Liver (tissue), 10 donors: ENCODE measurements at places on chromosomes 6 and 20. TPM values are rescaled to one million over a fixed set of nuclear protein-coding genes. Genes with fewer than 3 reads are reported as not detected.

GRCh38 chr6:109783250-109783986, 92.3 kb downstream of the FIG4 start:
- no peaks in the 10 kb centered on the region for H3K27me3 ChIP-seq
- no peaks in the 10 kb centered on the region for H3K36me3 ChIP-seq
- no peak for DNase-seq
- H3K4me3 ChIP-seq = no peak overlapping the region
- H3K27ac ChIP-seq = no peak overlapping the region

- H3K27ac ChIP-seq = no peak overlapping the region
- no peaks in the 10 kb centered on the region for H3K27me3 ChIP-seq
- DNase-seq = no peak
- peaks cover 3% of the 10 kb centered on the region for H3K36me3 ChIP-seq
Observed at GRCh38 chr6:161133963-161134362, 139.9 kb downstream of the AGPAT4 start.

GRCh38 chr6:8658416-8658815, 223.1 kb upstream of the SLC35B3 start:
- DNase-seq = no peak
- H3K27me3 ChIP-seq = no peaks in the 10 kb centered on the region
- no peak overlapping the region for H3K4me3 ChIP-seq
- no peak overlapping the region for H3K27ac ChIP-seq
- H3K4me1 ChIP-seq = peaks cover 32% of the 10 kb centered on the region

DNA sequence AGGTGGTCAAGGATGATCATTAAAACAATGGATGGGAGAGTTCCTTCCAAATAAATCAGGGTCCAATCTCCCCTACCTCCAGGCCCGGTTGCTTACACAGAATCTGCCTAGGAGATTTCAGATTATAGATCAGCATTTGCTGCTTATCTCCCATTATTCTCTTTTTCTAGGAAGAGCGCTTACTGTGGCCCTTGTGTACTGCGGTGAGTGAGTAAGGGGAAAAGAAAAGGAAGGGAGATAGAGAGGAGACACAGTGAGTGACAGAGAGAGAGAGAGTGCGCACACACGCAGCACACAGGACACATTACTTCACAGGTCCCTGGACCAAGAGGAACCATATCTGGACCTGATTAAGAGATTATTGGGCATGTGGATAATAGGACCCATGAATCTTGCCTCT, 6.2 kb downstream of the LATS1 start:
- H3K27ac ChIP-seq = no peak overlapping the region
- H3K4me1 ChIP-seq = peaks cover 7% of the 10 kb centered on the region
- H3K4me3 ChIP-seq = no peak overlapping the region
- no peaks in the 10 kb centered on the region for H3K27me3 ChIP-seq
- no peak for DNase-seq
- H3K36me3 ChIP-seq = no peaks in the 10 kb centered on the region

GRM4 gene
- not detected for polyA plus RNA-seq

BEND6 gene
- 0.03 TPM for polyA plus RNA-seq

SLC26A8 gene
- 0.03 TPM for polyA plus RNA-seq

LGSN gene
- polyA plus RNA-seq = 0.19 TPM

TNXB gene
- 4.4 TPM for polyA plus RNA-seq

GRCh38 chr6:1689141-1689540, 79.4 kb downstream of the FOXC1 start:
- DNase-seq = no peak
- H3K27me3 ChIP-seq = no peaks in the 10 kb centered on the region
- no peaks in the 10 kb centered on the region for H3K36me3 ChIP-seq
- no peak overlapping the region for H3K4me3 ChIP-seq

GRCh38 chr6:67265996-67266921, 1368.8 kb upstream of the ADGRB3 start:
- no peaks in the 10 kb centered on the region for H3K27me3 ChIP-seq
- no peak overlapping the region for H3K27ac ChIP-seq
- H3K4me3 ChIP-seq = no peak overlapping the region

EYA2 gene
- polyA plus RNA-seq = not detected

ZNF311 gene
- 0.31 TPM for polyA plus RNA-seq

GRCh38 chr6:75438013-75438431, 55.6 kb downstream of the FILIP1 start:
- no peaks in the 10 kb centered on the region for H3K27me3 ChIP-seq
- H3K36me3 ChIP-seq = no peaks in the 10 kb centered on the region
- no peaks in the 10 kb centered on the region for H3K4me1 ChIP-seq
- no peak for DNase-seq

GRCh38 chr20:32621891-32622584, 36.9 kb upstream of the NOL4L start:
- H3K4me1 ChIP-seq = no peaks in the 10 kb centered on the region
- DNase-seq = no peak
- H3K27ac ChIP-seq = no peak overlapping the region
- no peak overlapping the region for H3K4me3 ChIP-seq
- no peaks in the 10 kb centered on the region for H3K36me3 ChIP-seq
- H3K27me3 ChIP-seq = no peaks in the 10 kb centered on the region

DUSP15 gene
- 0.35 TPM for polyA plus RNA-seq

- peaks cover 16% of the 10 kb centered on the region for H3K4me1 ChIP-seq
- H3K4me3 ChIP-seq = no peak overlapping the region
- H3K27me3 ChIP-seq = no peaks in the 10 kb centered on the region
Observed at GRCh38 chr6:73514746-73515110, 6.1 kb downstream of the EEF1A1 start.

DNA sequence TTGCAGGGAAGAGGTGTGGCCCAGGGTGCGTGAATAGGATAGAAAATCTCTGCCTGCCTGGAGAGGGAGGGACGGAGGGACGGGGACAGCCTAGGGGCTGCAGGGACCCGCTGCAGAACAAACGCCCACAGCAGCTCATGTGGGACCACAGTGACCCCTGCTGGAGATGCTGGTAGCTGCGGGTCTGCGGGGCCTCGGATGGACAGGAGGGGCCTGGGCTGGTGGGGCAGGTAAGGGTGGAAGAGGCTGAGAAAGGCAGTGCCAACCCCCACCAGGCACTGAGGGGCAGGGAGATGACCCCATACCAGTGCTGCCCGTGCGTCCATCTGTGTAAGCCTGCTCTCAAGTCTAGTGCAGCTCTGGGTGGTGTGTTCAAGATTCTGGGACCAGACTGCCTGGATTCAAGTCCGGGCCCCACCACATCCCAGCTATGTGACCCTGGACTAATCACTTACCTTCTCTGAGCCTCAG, 39.4 kb downstream of the KIAA1755 start:
- H3K4me3 ChIP-seq = no peak overlapping the region
- DNase-seq = peak; percentile 84
- no peaks in the 10 kb centered on the region for H3K36me3 ChIP-seq
- no peak overlapping the region for H3K27ac ChIP-seq

DNA sequence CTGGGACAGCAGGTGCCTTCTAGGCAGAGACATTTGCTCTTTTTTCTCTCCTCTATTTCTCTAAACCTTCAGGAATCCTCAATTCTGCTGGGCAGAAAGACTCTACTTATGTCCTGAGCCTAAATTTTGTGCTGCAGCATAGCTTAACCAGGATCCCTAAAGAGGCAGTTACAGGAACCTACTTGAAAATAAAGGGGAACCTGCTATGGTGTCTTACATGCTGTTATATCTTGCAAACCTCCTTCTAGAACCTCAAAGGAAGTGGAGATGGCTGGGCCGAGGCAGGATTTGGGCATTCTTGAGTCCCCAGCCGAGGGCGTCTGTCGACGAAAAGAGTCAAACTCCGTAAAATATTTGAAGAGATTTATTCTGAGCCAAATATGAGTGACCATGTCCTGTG, 17.1 kb upstream of the GMNN start:
- DNase-seq = no peak
- H3K27ac ChIP-seq = no peak overlapping the region
- no peaks in the 10 kb centered on the region for H3K36me3 ChIP-seq
- H3K4me1 ChIP-seq = no peaks in the 10 kb centered on the region
- H3K4me3 ChIP-seq = no peak overlapping the region
- no peaks in the 10 kb centered on the region for H3K27me3 ChIP-seq

ANKRD66 gene
- polyA plus RNA-seq = not detected

DNA sequence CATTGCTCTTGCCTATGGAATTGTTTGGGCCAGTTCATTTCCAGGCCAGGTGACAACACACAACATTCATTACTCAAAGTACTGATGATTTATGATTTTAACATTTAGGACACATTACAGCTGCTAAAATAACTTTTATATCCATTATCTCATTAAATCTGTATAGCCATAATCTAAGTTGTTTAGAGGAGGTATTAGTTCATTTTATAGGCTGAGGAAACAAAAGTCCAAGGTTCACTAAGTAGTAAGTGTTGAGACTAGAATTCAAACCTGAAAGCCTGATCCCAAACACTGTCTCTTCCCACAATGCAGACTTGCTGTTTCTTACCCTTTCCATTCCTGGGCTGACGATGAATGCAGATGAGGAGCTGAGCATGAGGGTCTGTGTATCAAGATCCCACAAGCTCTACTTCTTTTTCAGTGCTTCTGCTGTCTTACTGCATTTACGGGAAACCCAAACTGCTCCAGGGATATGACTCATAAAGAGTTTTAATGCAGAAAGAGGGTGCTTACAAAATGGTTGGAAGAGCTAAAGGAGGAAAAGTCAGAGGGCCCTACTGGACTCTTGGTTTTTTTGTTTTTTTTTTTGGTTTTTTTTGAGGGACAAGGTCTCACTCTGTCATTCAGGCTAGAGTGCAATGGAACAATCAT, 17.9 kb downstream of the TENT5A start:
- no peak overlapping the region for H3K27ac ChIP-seq
- H3K4me1 ChIP-seq = no peaks in the 10 kb centered on the region
- no peak for DNase-seq
- H3K27me3 ChIP-seq = no peaks in the 10 kb centered on the region
- no peaks in the 10 kb centered on the region for H3K36me3 ChIP-seq
- no peak overlapping the region for H3K4me3 ChIP-seq

GRCh38 chr6:83474309-83474708, 38.0 kb upstream of the PRSS35 start:
- H3K27me3 ChIP-seq = no peaks in the 10 kb centered on the region
- H3K27ac ChIP-seq = no peak overlapping the region
- H3K36me3 ChIP-seq = no peaks in the 10 kb centered on the region

SLC12A5 gene
- polyA plus RNA-seq = 1.5 TPM
